GM04504 (cell line): ENCODE measurements at places on chromosomes 4 and X.

- no peak for DNase-seq
These were observed 116.2 kb downstream of the AFAP1 start for GRCh38 chr4:7823416-7823824.

- no peak for DNase-seq
These were observed 2.2 kb downstream of the MAMLD1 start for GRCh38 chrX:150365051-150365989.

DNA sequence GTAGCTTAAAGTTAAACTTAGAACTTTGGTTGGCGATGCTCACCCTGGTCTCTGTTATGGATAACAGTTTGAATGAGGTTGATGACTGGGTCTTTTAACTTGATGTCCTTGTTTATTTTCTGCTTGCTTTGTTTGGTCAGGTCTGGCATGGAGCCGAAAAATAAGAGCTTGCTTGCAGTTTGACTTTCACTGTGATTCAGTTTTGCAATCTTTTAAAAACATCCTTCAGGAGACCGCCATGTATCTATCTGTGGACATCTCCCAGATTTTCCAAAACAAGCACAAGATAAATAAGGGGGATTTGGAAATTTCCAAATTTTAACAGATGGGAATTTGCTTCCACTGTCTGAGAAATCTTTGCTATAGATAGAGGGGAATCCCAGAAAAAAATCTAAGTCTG lies 246.7 kb downstream of the PALLD start:
- no peak for DNase-seq

- DNase-seq, result no peak
These were observed 189.7 kb downstream of the TSPAN5 start for GRCh38 chr4:98468709-98469108.

DNA sequence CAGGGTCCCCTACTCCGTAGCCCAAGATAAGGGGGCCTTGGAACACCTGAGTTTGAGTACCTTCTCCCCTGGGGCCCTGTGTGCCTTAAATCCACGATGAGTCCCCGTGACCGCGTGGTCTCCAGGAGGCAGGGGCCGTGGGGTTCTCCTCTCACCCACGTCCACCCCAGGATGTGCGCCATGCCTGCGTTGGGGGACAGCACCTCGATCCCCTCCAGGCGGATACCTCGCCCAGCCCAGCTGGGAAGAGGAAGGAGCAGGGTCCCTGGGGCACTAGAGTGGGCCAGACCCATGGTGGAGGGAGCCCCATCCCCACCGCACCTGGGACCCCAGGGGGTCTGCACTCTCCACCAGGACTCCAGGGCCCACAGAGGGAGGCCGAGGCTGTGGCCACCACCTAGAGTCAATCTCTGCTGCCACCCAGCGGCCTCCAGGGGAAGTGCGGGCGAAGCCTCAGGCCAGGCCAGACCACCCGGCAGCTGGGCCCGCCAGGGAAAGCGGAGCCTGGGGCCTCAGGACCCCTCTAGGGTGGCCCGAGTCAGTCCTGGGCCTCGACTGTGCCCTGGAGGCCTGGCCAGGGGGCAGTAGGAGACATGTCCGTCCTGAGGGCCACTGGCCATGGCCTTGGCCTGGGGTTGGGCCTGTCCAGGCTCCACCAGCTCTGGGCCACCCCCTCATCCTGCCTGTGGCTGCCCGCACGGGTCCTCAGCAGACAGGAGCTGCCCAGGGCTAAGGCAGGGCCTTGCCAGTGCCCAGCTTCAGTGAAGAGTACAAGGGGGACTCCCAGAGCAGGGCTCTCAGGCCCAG lies 55.0 kb downstream of the FAM53A start:
- DNase-seq, result peak; percentile 6

GRCh38 chrX:17187136-17187756 lies 187.8 kb upstream of the NHS start:
- no peak for DNase-seq

DNA sequence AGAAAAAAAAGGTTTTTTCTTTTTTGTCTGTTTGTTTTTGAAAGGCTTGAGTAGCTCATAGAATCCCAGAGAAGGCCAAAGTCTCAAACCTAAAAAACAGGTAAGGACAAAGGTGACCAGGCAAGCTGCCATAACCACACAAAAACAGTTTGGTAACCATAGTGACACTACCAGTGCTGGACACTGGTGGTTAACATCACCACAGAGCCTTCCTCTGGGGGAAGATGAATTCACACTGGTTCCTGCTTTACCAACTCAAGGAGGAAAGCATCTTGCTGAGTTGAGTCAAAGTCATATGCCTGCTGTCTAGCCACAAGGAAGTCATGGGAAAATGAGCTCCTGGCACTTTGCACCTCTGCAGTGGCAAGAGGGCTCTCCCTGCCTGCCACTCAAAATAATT lies 32.5 kb downstream of the IDS start:
- DNase-seq, result no peak

GRCh38 chr4:47287735-47288134 lies 175.8 kb downstream of the COMMD8 start:
- DNase-seq, result no peak

- peak; percentile 47 for DNase-seq
These were observed 97.9 kb downstream of the ARHGEF9 start for GRCh38 chrX:63686878-63687714.

DNA sequence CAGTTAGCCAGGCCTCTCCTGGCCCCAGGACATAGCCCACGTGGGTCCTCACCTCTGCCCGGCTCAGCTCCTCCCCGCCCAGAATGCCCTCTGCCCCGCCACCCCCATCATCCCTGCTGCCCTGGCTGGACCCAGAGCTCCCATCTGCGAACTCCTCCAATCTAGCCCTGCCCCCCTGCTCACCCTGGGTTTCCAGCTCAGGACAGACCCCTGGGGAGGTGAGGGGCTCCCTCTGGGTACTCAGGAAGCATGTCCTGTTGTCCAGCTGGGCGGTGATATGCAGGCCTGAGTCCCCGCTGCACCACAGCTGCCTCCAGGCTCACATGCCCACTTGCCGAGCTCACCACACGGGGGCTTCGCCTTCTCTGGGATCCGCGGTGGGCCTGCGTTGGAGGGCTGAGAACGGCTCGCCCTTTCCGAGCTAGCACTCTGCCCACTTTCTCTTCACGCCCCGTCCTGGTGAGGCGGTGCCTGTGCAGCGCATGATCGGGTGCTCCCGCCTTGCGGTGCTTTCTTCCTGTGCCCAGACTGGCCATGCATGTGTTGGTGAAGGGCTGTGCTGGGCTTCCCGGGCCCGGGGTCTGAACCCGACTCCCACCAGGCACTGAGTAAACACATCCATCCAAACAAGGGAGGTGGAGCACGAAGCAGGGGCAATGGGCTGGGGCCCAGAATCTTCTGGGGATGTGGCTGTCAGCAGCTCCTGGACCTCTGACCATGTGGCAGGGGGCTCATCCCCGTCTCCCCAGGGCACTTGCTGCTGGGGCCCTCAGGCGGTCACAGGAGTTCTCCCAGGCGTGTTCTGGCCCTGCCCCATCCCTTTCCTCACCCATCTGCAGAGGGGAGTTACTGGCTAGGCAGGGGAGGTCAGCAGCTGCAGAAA lies 74.3 kb downstream of the RGS12 start:
- DNase-seq, result no peak

DNA sequence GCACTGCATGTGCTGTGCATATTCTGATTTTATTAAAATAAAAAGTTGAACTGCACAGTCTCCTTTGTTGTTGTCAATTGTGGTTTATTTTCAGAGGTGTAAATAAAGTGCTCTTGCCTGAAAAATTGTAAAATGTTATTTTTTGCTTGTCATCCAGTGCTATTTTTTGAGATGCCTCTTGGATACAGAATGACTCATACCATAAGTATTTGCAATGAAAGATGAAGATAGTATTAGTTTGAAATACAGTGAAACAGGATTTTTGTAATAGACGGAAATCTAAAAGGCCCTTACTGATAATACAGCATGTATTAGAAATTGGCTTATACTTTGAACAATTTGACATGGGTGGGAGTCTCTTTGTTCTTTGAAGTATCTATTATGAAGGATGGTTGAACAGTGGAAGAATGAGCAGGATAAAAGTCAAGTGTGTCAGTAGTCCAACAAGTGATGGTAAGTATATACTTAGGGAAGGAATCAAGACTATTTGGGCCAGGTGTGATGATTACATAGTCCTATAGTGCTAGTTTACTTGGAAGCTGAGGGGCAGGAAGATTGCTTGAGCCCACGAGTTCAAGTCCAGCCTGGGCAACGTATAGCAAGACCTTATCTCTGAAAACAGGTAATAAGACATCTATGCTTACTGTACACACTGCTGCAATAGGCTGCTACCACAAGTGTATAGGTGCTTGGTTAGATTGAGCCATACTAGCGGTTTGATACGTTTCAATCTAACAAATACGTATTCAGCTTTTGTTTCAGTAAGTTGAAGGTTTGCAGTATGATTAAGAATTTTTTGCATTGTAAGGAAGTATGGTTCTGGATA lies 16.4 kb downstream of the DDX3X start:
- DNase-seq, result no peak

- DNase-seq, result no peak
These were observed 8.2 kb downstream of the MED14 start for GRCh38 chrX:40727093-40727492.

DNA sequence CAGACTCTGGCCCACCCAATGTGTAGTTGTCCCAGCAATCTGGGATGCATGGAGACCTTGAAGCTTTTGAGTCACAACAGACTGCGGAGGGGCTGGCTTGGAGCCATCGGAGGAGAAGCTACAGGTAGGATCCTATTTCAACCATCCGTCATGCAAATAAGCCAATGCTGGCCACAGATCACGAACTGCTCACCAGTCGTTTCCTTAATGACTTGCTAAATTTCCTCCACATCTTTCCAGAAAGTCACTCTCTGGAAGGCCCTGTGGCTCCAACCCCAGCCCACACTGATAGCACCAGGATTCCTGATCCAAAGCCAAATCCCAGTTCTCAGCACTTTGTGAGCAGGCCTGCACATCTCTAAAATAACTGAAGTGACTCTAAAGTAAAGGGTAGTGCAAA lies 321.3 kb downstream of the RAB28 start:
- DNase-seq, result no peak

GRCh38 chr4:71268166-71268565 lies 70.7 kb upstream of the SLC4A4 start:
- DNase-seq, result no peak

DNA sequence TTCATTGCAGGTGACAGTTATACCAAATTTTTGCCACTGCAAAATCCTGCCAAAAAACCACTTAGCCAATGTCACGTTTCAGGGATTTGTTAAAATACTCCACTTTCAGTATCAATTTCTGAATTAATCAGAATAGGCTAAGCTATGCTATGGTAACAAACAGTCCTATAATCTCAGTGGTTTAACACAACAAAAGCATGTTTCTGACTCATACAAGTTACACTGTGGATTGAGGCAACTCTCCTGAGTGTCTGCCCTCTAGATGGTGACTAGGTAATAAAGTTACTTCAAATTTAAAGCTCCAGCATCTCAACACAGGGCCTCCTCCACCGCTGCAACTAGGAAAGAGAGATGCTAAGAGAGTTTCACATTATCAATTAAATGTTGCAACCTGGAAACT lies 23.0 kb upstream of the RADX start:
- no peak for DNase-seq

GRCh38 chr4:1445716-1446445 lies 39.6 kb upstream of the NKX1-1 start:
- DNase-seq, result no peak

- no peak for DNase-seq
These were observed 26.4 kb downstream of the GPM6B start for GRCh38 chrX:13790206-13791131.

DNA sequence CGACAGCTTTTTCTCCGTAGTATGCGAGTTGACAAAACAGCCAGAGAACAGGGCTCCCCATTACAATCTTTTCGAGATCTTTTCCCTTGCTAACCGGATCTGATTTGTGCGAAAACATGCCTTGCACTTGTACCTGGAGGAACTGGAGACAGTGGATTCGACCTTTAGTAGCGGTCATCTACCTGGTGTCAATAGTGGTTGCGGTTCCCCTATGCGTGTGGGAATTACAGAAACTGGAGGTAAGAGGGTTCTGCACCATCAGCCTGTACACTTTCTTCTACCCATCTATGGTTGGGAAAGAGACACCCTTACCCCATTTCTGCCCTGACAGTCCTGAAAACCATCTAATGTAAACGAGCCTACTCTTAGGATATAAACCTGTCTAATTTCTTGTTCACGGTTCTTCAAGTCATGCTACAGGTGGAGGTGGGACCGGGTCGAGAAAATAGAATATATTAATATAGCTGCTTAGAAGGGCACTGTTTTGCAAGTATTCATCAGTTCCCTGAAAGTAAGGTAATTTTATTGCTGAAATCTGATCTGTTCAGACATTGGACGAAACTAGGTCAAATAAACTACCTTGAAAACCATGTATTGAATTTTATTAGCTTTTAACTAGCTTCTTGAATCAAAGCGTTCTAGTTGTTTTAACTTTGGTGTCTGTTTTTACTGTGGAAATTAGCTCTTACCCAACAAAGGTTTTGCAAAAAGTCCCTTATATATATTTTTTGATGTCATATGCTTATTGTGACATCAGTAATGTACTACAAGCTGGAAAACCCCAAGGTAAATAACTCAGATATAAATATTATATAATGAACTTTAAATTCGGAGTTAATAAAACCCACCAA lies 869 bp downstream of the TMEM184C start:
- no peak for DNase-seq

GRCh38 chr4:139154538-139154937 lies 22.5 kb downstream of the ELF2 start:
- DNase-seq, result no peak
